ENCODE measurements at places on chromosomes 16 and 17.

DNA sequence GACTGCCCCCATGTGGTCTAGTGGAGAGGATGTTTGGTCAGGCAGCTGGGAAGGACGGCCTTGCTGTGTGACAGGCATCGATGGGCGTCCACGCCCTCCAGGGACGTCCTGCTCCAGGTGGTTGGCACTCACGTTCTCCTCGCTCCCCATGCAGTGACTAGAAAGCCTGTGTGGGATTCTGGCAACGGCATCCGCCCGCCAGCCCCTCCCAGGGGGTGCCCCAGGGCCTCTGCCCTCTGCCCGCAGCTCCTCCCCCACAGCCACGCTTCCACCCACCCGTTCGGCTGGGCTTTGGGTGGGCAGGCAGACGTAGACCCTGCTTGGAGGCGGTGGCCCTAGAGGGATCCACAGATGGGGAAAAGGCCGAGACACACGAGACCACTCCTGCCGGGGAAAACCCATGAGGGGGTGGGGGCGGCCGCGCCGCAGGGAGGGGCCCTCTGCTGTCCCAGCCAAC, 4.7 kb upstream of the IL17C start:
- DNase-seq, result no peak

GRCh38 chr16:11801481-11802021, 4.5 kb upstream of the ZC3H7A start:
- no peak for DNase-seq

- DNase-seq, result peak; percentile 12
These were observed 107.0 kb downstream of the PLCG2 start for GRCh38 chr16:81885976-81886586.

- no peak for DNase-seq
These were observed 23.2 kb downstream of the MYH3 start for GRCh38 chr17:10633738-10634379.

DNA sequence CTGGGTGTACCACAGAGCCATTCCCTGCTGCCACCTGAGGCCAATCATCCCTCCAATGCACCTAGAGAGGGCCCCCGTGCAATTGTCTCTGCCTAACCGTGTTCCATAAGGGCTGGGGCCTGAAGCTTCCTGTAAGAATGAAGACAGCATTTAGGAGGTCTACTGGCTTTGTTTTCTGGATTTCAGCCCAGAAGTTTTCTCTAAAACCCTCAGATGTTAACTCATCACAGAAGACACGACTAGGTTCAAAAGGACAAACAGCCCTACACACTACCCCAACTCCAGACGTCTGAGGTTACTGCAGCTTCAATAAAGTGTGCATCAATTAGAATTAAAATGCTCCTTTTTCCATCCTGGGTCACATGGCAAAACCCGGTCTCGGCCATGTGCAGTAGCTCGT, 10.8 kb upstream of the DRG2 start:
- DNase-seq, result no peak

DNA sequence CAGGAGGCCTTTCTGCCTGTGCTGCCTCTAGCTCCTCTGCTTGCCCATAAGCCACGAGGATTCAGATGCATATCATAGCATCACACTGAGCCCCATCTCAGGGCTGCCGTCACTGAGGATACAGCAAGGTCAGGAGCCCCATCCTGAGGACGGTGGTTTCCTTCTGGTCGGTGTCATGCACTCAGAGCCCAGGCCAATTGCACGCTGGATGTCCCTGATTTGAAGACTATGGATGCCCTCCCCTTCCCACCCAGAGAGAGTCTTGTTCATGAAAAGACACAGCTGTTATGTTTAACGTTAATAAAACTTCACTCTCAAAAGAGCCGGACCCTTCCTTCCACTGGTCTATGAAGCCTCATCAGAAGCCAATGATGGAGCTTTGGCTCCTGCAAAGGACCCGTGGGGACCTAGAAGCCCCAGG, 19.9 kb downstream of the COTL1 start:
- no peak for DNase-seq

GRCh38 chr17:57337390-57337789, 81.1 kb downstream of the MSI2 start:
- DNase-seq, result no peak

- no peak for DNase-seq
These were observed 13.2 kb upstream of the ITGA2B start for GRCh38 chr17:44402564-44403172.

DNA sequence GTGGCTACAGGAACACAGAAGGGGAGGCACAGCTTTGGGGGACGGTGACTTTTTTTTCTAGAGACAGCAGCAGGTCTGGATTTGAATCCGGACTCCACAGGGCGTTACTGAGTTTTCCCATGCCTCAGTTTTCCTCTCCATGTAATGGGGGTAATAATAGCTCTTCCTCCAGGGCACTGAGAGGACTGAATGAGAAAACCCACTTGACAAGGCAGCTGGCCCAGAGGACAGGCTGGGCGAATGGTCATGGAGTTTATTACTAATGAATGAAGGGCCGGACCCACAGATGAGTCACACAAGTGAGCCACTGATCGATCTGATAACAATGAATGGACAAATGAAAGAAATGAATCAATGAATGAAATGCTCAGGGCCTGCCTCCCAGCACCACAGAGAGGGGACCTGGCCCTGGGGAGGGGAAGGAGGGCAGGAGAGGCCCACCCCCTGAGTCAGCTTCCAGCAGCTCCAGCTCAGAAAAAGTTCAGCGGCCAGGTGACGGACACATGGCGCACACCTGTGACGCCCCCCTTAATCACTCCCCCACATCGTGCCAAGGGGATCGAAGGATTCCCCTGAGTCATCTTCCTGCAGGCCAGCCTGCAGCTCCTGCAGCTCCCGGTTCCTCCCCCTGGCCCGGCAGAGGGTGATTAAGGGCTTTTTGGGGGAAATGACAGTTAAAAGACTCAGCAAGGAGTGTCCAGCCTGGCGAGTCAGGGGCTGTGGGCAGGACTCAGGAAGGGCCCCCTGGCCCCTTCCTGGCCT, 54.3 kb downstream of the SOCS1 start:
- no peak for DNase-seq

GRCh38 chr17:66348584-66349165, 46.3 kb downstream of the PRKCA start:
- no peak for DNase-seq

DNA sequence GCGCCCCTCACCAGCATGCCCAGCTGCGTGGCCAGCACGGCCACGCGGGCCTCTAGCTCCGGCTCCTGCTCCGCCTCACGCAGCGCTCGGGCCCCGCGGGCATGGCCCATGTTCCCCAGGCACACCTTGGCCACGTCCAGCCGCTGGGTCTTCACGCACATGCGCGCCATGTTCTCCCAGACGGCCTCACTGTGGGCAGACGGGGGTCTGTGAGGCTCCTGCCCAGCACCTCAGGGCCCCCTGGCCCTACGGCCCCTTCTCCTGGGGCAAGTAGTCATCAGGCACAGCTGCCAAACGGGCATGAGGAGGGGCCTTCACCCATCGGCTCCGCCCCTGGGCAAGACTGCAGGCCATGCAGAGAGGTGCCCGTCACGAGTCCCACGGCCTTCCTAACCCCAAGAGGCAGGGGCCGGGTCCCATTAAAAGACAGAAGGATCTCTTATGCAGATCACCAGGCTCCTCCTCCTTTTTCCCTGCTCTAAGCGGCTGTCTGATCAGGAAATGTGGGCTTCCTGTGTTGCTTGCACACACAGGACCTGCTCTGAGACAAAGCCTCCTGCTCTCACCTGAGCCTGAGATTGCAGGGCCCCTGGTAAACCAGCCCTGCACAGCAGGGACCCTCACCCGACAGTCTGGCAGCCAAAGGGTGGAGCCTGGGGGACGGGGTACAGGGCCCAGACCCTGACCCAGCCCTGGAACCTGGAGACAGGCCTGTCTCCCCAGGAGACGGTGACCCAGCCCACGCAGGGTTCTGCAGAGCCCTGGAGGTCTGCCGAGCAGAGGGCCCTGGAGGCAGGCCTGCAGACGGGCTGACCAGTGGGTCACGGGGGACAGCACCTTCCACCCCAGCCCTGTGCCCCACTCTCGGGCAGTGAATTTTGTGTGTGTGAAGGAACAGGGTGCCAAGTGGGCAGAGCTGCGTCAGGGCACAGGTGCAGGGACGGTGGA, 6.6 kb upstream of the TMEM204 start:
- DNase-seq, result no peak

DNA sequence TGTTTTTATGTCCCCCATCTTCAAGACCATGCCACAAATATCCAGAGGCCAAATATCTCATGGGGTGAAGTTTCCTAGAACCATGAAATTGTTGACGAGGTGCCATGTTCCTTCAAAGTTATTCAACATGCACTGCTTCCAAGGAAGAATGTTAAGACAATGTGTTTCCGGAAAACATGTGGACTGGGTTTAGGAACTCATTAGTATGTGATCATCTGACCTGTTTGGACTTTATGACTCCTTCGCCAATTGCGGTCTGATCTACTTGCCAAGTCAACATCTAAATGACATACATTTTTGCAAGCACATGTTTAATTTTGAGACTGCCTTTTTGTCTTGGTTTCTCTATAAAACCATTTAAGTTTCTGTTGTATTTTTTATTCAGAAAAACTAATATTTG, 234.8 kb downstream of the MAF start:
- no peak for DNase-seq

DNA sequence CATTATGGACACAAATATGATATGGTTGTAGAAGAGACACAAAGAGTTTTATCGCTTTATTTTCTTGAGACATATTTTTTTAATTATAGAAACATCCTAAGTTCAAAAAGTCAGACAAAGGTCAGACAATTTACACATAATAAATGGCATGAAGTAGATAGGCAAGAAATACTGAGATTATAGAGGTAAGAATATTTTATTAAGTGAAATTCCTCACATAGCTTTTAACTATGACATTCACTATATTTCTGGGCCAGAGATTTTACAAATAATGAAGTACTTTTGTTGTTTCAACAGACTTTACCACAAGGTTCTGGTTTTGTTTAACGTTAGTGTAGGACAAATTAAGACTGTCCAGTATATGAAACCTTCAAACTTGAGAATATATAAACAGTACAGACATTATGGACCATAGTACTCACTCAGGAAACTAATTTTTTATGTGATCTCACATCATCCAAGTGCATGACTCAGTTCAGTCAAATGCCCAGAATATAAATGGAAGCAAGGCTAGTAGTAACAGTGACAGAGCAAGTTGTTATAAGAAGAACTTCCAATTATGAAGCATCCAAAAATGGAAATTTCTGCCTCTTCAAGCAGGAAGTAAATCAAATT, 394.8 kb downstream of the KCNJ2 start:
- no peak for DNase-seq

DNA sequence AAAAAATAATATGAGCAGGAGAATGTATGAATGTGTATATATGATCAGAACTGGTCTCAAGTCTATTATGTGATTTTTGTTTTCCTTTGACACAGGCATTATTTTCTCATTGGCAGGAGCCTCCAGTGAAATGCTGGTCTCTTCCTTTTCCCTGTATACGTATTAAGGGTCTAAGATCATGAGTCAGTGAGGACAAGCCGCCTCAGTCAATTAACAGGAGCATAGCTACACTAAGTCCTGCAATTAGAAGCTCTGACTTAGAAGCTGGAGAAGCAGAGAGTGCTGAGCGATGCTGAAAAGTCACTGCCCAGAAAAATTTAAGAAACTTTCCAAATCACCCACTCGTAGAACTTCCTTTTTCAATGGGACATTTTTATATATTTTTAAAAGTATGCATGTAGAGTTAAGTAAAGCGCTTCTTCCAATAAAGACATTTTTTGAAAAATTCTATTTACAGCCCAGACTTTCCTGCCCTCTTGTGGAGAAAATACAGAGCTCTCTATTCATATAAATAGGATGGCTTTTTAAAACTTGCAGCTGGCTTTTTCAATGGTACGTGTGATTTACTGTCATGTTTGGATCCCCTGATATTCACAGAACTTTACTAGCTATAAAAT, 70.2 kb upstream of the PSMD7 start:
- peak; percentile 27 for DNase-seq

GRCh38 chr16:2296661-2297505, 29.0 kb upstream of the RNPS1 start:
- DNase-seq, result no peak

GRCh38 chr16:24102209-24102660, 153.9 kb upstream of the CACNG3 start:
- no peak for DNase-seq

GRCh38 chr17:1074886-1075605, 78.1 kb downstream of the TIMM22 start:
- no peak for DNase-seq

- DNase-seq, result no peak
These were observed 2.7 kb downstream of the FBXO31 start for GRCh38 chr16:87380881-87381280.

DNA sequence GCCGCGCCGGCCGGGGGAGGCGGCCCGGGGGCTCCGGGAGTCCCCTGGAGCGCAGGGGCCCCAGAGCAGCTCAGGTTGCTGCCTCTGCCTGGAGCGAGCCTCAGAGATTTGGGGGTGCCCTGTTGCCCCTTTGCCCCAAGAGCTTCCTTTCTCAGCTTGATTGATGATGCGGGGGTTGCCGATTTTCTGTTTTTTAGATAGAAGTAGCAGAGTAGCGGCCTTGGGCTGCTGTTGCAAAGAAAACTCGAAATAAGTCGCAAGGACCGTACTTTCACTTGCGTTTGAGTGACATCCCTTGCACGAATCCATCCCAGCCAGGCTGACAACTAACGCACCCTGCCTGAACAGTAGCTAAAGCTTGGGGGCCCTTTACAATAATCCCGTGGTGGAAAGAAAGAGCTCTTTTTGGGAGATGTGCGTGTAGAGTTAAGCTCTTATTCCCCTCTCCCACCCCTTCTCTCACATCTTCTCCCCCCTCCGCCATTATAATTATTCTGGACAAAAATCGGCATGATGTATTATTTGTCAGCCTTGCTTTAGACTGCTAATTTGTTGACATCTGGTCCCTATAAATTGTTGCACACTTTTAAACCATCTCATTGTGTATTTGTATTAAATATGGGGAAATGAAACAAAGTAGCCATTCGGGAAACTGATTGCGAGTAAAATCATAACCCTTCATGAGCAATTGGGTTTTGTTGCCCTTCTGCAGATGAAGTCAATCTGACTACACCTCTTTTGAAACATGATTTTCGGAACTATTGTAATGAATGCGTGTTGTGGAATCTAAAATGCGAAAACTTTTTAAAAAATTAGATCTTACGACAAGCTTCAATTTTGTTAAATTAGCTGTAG, 873 bp downstream of the USP10 start:
- no peak for DNase-seq

DNA sequence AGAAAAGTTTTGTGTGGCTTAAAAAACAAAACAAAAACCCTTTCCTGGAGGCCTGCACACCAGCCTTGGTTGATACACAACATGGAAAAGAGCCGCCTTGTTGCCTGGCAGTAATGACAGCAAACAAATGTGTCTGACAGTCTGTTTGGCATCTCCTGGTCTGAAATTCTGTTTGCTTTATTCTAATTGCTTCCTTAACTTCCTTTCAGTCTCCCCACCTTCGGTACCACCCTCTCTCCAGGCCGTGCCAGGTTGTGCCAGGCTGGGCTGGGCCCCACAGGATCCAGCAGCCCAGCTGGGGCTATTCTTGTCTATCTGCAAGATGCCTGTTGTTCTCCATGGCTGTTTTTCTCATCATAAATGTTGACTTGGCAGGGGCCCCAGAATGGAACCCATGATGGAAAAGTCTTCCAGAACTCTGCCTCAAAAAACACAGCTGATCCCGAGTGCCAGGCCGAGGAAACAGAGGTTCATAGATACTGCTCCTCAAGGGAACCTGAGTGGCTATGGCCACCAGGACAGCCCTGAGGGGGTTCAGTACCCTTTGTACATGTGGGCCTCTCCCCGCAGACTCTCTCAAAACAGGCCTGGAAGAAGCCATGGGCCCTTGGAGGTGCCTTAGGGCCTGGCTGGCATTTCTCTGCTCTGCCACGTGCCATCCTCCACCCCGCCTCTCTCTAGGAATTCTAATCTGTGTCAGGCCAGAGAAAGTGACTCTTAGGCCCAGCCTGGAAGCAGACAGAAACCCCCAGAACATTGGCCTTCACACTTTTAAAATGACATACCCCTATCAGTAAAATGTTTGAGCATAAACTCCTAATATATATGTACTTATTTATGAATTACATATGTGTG, 50.5 kb downstream of the YPEL2 start:
- peak; percentile 92 for DNase-seq
